ENCODE measurements at places on chromosomes 3 and 15.

- DNase-seq = no peak
Observed at GRCh38 chr3:10964537-10965167, 27.9 kb upstream of the SLC6A1 start.

DNA sequence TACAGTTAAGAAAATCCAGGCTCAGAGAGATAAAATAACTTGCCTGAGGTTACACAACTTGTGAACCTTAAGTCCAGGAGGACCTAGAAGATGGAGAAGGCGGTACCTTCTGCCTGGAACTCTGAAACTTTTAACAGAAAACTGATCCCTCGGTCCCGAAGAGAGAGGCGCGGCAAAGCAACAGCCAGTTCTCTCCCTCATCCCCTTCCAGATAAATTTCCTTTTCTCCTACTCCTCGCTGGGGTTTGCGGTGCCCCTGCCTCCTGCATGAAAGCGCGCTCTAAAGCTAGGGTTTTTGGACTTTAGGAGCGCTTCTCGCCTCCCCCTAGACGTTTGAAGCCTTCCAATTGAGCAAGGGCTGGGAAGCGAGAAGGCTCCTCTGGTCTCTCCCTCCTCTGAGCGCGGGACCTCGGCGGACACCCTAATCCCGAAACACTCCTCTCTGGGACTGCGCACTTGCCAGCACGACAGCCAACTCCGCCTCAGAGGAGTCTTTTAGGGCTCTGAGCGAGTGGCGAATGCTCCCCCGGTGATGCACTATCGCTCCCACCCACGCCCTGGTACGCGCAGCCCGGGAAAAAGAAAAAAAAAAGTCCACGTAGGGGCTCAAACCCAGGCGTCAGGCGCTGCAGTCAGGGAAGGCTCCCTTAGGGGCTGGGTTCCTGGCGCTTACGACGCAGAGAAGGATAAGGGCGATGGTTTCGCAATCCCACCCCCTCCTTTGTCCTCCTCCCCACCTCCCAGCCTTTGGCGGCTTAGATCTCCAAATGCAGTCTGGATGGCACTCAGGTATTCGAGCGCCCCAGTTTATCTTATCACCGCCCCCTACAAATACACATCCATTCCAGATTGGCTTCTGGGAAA is 7.9 kb upstream of the EOMES start:
- no peak for DNase-seq

DNA sequence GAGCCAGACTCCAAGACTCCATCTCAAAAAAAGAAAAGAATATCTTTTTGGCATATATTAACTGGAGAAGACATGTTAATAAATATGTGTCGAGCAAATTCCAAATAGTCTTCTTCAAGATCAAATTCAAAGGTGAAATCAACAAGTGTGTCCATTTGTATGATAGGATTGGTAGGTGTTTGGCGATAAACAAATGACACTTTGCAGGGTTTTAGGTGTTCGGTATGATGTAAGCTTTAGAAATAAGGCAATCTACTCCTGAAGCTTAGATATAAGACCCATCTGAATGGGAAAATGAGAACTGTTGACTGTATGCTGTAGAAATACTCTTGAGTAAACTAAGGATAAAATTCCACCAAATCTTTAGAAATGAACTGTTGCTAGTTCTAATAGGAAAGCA is 75.8 kb upstream of the FNDC3B start:
- no peak for DNase-seq

GRCh38 chr15:98778263-98778959 is 130.1 kb downstream of the IGF1R start:
- DNase-seq = no peak

- no peak for DNase-seq
Observed at GRCh38 chr3:114157321-114157720, 21.5 kb downstream of the DRD3 start.

DNA sequence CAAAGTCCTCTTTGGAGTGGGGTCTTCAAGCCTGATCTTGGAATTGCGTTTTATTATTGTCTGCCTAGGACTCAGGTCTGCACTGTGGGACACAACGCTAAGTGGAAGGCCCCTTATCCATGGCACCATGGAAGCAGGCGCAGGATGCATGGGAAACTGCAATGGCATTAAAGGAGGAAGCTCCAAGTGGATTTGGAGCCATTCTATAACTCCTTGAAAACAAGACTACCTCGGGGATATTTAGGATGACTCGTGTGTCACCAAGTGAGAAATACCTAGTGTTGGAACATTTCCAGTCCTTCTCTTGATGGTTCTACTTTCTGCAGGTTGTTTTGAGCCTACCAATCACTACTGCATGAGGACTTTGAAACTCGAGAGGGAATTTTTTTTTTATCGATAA is 126.6 kb upstream of the ZBED2 start:
- no peak for DNase-seq

- no peak for DNase-seq
Observed at GRCh38 chr3:71121429-71122167, 461.9 kb downstream of the FOXP1 start.

DNA sequence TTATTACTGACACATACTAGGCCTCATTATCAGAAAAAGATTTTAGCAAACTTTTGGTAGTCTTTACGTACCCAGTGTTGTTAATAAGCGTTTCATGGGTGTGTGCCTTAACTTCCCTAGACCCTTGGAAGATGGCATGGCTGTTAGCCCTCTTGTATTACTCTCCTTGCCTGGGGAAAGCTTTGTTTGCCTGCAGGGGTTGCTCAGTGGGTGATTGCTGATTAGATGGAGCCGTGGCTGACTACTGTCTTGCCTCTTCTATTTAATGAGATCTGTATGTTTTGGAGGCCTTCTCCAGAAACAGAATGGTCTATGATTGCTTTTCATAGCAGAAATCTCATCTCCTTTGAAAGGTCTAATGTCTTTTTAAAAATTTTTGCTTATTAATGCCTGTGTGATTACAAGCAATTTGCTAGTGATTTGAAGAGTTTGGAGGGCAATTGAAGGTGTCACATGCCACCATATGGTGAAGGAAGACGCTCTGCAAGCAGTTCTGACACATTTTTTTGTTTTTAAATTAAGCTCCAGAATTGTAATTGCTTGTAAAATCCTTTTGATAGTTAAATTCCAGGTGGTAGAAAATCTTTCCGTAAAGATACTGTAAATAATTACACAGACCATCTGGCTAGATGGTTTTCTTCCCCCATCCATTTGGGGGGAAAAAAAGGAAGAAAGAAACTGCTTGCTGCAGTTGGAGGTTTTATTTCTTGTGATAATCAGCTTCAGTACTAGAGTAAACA is 11.4 kb upstream of the C3orf20 start:
- no peak for DNase-seq

GRCh38 chr15:87219650-87220615 is 1036.6 kb downstream of the NTRK3 start:
- no peak for DNase-seq
